ENCODE measurements at places on chromosomes 7 and 10. TPM values are rescaled to one million over a fixed set of nuclear protein-coding genes. Genes with fewer than 3 reads are reported as not detected.

Gene GPRIN2
- 12.9 TPM for total RNA-seq

Gene CALML5
- total RNA-seq = not detected

Gene C10orf120
- not detected for total RNA-seq

DNA sequence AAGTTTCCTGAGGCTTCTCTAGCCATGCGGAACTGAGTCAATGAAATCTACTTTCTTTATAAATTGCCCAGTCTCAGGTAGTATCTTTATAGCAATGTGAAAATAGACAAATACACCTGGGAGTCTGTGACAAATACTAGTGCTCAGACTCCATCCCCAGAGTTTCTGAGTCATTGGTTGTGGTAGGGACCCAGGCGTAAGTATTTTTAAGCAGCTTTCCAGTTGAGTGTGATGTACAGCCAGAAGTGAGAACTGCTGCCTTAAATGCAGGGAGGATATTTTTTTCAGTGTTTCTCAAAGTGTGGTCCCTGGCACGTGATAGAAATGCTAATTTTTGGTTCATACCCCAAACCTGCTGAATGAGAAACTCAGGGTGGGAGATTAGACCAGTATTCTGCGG is 121.7 kb downstream of the SORCS3 start:
- H3K27me3 ChIP-seq = 0 out of 2 replicates have a peak, but pooled peaks cover 3% of the 10 kb centered on the region
- H3K36me3 ChIP-seq = no peaks in the 10 kb centered on the region
- H3K4me1 ChIP-seq = no peaks in the 10 kb centered on the region
- H3K27ac ChIP-seq = no peak overlapping the region
- no peak for DNase-seq

GRCh38 chr7:122790132-122790531 is 87.4 kb upstream of the RNF148 start:
- no peak overlapping the region for H3K4me3 ChIP-seq
- no peak overlapping the region for H3K27ac ChIP-seq
- no peaks in the 10 kb centered on the region for H3K27me3 ChIP-seq
- H3K4me1 ChIP-seq = no peaks in the 10 kb centered on the region
- DNase-seq = no peak
- H3K36me3 ChIP-seq = no peaks in the 10 kb centered on the region

- H3K27me3 ChIP-seq = no peaks in the 10 kb centered on the region
- H3K4me1 ChIP-seq = peaks cover 3% of the 10 kb centered on the region
- no peaks in the 10 kb centered on the region for H3K36me3 ChIP-seq
Observed at GRCh38 chr10:125231116-125231812, 70.9 kb upstream of the CTBP2 start.
